Stimulated activated CD4-positive, alpha-beta T cell treated with anti-CD3 and anti-CD28 coated beads, Interleukin-1b, Interleukin-23, amount 100 ng/mL, for 1 hour (primary cell): ENCODE measurements at places on chromosomes 4 and X.

GRCh38 chr4:92251711-92252110, 52.1 kb upstream of the GRID2 start:
- DNase-seq: no peak

DNA sequence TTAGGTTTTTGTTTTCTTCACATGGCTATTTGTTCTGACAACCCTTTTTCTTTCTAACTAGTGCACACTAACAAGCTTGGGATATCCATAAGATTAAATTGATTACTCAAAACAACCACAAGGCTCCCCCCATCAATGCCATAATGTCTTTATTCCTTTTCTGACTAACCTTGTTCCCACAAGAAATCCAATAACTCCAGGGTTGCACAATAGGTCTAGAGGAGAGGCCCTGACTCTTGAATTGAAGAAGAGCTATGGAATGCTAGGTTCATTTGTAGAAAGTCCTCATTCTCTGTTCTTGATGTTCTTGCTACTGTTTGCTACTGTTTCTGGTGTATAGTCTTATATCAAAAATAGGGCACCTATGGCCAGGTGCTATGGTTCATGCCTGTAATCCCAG, 71.0 kb downstream of the PRRG1 start:
- DNase-seq: no peak

GRCh38 chrX:34563061-34563460, 94.0 kb downstream of the TMEM47 start:
- no peak for DNase-seq

- no peak for DNase-seq
Observed at GRCh38 chr4:26819026-26819425, 41.6 kb upstream of the STIM2 start.

- DNase-seq: no peak
Observed at GRCh38 chr4:6271206-6271605, 1.6 kb downstream of the WFS1 start.

DNA sequence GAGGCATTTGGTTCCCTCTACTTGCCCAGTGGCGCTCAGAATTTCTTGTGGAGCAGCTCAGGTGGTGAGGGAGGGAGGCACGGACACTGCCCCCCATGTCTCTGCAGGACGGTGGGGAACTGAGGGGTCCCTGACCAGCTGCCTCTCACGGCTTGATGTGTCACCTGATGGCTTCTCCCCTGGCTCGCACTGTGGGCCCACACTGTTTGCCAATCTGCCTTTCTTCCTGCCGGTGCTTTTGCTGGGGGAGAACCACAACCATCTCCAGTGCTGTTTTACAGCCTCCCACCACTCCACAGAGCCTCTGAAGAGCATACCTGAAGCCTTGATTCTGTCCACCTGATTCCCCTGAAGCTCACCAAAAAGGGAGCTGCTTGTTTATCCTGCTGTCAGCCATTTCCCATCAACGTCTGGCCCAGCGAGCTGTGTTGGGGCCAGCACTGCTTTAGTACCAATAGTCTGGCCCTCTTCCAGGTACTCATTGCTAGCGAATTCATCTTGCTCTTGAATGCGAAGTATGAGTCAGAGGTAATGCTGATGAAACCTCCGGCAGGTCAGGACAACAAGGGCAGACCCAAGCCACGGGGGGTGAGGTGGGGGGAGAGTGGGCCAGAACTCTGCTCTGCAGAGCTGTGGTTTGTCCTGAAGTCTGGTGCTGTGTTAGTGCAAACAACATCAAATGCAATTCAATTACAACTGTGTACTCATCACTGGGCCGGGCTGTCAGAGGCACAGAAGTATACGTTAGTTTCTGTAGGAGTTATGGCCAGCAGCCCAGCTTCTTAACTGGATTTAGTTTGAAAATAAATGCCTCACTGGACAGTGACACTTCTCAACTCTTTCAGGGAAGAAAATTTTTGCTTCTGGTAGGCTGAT, 208.3 kb upstream of the JADE1 start:
- no peak for DNase-seq

DNA sequence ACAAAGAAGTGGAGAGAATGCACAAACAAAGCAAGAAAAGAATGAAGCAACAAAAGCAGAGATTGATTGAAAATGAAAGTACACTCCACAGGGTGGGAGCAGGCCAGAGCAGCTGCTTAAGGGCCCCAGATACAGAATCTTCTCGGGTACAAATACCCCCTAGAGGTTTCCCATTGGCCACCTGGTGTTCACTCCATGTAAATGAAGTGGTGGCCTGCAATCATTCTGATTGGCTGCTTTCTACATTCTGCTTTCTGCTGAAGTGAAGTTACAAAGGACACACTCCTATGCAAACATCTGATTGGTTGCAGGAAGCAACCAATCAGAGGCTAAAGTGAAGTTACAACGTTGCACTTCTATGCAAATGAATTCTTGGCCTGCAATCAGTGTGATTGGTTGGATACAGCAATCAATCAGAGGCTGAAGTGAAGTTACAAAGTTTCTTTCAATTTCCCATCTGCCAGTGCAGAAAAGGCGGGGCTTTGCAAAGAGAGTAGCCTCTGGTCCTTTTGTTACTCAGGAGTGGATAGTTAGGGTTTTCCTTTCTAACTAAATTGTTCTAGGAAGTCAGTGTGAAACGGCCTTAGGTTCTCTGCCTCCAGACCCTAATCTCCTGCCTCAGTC, 19.0 kb upstream of the GPC4 start:
- DNase-seq: no peak

GRCh38 chrX:69145714-69146113, 19.5 kb downstream of the PJA1 start:
- DNase-seq: no peak

- DNase-seq: no peak
Observed at GRCh38 chr4:38775326-38775725, 7.5 kb downstream of the TLR10 start.

DNA sequence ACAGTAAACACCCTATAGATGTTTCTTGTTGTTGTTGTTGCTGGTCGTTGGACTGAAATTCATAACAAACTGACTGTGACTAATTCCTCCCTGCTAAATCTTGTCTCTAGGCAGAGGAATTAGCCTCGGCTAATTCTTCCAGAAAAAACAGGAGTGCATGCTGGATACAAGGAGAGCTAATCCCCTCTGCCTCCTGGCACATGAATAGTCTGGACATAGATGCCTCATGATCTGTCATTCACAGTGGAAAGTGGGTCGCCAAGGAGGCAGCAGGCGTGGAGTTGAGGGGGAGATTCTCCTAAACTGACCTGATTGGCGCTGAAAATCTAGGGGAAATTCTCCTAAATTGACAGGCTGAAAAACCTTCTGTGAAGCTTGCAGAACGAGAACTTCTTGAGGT, 220.1 kb downstream of the DCTD start:
- DNase-seq: no peak

DNA sequence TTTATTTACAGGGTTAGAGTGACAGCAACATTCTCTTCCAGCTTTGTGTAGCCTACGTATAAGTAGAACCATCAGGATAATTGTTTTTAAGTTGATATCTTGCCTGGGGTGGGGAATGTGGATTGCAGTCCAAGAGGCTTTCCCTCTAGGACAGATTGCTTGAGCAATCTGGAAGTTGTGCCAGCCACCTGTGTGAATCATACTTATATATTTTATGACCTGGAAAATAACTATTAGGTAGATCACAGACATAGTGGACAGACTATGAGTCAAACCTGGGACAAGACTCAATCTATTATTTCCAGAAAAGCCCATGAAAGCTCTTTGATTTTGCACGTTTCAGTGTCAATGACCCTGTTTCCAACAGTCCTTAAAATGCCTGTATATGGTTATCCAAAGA, 98.9 kb downstream of the TLL1 start:
- no peak for DNase-seq

DNA sequence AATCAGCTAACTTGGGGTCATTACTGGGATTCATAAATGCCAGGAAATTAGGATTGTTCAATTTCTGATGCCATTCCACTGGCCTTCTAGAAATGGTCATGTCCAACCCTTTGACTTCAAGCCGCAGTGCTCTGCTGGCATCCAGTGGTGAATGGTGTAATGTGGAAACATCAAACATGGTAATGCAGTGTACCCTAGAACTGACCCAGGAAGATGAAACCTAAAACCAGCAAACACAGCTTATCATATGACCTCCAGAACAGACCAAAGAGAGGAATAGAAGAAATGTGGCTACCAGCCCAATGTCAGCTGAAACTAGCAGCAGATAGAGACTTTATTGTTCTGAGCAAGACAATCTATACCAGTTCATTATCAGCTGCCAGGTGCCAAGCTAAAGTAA, 13.8 kb downstream of the CXCL13 start:
- DNase-seq: no peak

GRCh38 chr4:174281182-174281737, 2.2 kb downstream of the FBXO8 start:
- no peak for DNase-seq

DNA sequence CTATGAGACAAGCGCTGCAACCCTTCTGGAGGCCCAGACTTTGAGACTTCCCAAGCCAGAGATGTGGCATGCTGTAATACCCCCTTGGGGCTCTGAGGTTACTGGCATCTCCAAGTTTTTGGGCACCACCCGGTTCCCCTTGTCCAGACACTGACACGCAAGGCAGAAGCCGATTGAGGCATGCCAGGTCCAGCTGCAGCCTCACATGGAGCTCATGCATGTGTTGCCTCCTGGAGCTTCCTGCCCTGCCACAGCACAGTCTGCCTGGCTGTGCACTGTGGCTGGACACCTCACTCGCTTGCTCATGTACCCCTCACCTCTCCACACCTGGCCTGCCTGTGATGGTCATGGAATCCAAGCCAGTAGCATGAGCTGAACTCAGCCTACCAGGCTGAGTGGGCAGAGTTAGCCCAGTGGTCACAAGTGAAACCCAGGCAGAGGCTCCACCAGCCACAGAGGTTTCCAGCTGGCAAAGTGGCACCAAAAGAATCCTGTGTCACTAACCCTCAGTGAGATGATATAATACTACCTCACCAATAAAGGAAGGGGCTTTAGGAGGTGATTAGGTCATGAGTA, 789.2 kb upstream of the INTU start:
- no peak for DNase-seq

DNA sequence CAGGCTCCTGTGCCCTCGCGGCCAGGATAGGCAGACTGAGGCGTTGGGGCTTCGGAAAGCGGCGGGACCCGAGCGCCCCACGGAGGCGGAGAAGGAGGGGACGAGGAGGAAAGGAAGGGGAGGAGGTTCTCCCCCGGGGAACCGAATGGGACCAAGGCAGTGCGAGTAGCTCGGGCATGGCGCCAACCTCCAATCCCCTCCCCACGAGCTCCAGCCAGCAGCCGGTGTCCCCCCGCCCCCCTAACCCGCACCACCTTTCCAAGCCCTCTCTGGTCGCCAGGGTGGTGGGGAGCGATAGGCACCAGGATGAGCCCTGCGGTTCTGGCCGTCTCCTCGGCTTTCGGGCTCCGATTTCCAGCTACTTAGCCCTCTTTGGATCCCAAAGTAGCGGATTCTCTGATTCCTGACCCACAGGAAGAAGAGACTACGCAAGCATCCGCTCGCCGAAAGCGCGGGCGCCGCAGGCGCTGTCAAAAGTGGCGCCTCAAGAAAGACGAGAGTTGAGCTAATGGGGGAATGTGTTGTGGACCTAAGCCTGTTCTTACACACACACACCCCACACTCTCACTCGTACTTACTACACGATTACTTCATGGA, 15.2 kb upstream of the ZIC3 start:
- no peak for DNase-seq
